ENCODE measurements at places on chromosomes 7 and 10.

GRCh38 chr10:129968853-129969183 is 4.7 kb upstream of the EBF3 start:
- peak; percentile 65 for DNase-seq

GRCh38 chr10:118979661-118980060 is 49.9 kb upstream of the NANOS1 start:
- no peak for DNase-seq

DNA sequence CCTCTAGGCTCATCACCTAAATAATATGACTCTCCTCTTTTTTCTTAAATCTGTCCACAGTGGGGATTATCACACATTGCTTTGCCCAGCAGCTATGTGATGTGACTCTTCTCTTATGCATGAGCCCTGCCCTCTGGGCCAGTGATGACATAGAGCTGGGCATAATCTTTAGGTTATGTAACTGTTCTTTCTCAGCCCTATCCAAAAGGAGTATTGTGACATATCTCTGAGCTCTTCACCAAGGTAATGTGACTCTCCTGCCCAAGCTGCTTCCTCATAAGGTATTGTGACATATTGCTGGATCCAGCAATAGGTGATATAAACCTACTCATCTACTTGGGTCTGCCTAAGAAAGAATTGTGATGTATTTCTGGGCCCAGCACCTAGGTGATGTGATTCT is 37.7 kb upstream of the ZNF107 start:
- DNase-seq = no peak

DNA sequence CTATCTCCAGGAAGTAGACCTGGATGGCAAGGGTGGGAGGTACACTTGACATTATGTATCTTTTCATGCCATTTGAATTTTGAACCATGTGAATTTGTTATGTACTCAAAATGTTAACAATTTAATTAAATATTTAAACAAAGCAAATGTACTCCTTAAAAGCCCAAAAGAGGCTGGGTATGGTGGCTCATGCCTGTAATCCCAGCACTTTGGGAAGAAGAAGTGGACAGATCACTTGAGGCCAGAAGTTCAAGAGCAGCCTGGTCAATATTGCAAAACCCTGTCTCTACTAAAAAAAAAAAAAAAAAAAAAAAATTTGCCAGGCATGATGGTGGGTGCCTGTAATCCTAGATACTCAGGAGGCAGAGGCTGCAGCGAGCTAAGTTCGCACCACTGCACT is 136.9 kb upstream of the ASAH2 start:
- no peak for DNase-seq

GRCh38 chr7:124679586-124680225 is 85.9 kb downstream of the GPR37 start:
- DNase-seq = no peak

- no peak for DNase-seq
Observed at GRCh38 chr10:58653139-58653538, 140.5 kb downstream of the BICC1 start.

DNA sequence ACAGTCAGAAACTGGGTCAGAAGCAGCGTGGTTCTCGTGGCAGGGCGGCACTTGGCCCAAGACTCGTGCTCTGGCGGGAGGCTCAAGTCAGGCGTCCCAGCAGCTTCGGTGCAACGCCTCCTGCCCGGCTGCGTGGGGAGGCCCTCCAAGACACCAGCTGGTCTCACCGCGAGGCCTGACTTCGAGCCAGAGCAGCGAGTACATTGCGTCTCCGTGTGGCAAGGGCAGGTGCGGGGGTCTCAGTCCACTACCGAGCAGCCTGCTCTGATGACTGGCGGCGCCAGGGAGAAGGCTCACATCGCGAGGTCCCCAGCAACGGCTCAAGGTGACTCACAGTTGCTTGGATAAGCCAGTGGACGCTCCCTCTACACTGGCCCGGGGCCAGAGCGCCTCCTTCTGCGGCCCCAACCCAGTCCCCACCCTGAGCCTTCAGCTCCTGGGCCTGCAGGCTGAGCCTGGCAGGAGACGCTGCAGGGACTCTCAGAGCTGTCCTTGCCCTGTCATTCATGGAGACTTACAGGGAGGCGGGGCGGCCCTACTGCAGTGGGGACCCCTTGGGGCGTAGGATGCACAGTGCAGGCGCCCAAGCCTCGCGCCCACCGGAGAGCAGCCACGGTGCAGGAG is 41.9 kb upstream of the PRKAR1B start:
- DNase-seq = no peak

DNA sequence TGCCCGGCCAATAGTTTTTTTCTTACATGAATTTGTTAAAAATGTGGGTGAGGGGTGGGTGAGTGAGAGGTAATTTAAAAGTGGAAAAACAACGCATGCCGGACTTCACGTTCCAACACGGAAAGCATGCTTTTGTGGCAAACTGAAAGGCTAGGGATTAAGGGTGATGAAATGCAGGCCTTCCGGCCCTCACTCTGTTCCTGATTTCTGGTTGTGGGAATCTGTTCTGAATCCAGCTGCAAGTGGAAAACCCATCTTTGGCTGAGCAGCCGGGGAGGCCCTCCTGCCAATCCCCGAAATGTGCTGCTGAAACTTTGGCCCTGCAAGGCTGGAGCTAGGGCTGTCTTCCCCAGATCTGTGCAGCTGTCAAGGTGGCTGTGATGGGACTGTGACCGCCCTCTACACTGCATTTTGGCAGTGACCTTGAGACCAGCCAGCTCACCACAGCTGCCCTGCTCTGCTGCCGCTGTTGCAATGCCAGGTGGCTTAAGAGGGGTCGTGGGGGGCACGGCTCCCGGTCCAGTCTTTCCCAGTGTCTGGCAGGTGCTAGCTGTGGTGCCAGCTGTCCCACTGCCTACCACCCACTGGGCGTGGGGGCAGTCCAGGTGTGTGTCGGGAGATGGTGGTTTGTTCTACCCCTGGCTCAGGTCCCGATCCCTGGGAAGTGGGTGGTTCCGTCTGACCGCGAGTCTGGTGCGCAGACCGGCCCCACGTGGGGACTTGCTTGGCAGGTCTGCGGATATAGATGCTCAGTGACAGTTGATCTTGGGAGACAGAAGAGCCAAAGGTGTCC is 39.0 kb downstream of the TET1 start:
- DNase-seq = no peak

- no peak for DNase-seq
Observed at GRCh38 chr10:23340354-23340753, 4.2 kb downstream of the C10orf67 start.

- no peak for DNase-seq
Observed at GRCh38 chr10:84196083-84196482, 1.7 kb downstream of the CDHR1 start.

DNA sequence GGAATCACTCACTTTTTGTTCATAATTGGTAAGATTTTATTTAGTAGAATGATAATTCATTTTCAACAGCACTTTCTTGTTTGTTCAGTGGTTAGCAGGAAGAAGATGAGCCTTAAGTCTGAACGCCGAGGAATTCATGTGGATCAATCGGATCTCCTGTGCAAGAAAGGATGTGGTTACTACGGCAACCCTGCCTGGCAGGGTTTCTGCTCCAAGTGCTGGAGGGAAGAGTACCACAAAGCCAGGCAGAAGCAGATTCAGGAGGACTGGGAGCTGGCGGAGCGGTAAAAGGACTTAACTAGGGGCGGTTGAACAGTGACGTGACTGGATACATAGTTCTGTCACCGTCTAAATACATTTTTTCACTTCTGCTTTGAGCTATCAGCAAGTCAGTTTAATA is 31.3 kb downstream of the RABGEF1 start:
- no peak for DNase-seq

GRCh38 chr10:127524229-127524628 is 24.9 kb upstream of the NPS start:
- DNase-seq = no peak

DNA sequence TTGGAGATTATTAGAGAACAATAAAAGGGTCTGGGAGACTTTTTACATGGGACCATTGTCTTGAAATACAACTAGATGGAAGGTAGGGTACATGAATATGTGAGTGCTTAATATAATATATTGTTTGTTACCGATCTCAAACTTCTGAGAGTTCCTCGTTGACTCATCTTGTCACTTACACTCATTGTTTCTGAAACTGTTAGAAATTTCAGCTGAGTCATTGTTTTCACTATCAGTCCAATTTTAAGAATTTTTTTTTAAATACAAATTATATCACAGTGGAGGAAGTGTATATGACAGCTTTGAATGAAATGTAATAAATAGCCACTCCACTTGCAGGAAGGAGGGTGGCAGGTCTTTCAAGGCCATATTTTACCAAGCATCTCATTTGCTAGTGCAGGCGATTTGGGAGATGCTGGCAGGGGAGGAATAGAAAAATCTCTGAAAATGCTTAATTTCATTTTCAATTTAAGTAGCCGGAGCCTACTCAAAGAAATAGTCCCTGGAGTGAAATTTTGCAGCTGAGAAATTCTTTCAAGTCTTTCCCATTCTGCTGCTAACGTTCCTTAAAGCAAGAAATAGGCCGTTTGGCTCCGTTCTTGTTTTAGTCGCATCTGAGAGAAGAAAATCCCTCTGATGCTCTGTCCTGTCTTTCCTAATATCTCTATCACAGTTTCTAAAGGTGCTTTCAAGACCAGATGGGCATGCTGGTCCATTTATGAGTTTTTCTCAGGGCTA is 1404.2 kb upstream of the CELF2 start:
- no peak for DNase-seq

GRCh38 chr7:41816111-41816510 is 113.2 kb upstream of the INHBA start:
- no peak for DNase-seq

DNA sequence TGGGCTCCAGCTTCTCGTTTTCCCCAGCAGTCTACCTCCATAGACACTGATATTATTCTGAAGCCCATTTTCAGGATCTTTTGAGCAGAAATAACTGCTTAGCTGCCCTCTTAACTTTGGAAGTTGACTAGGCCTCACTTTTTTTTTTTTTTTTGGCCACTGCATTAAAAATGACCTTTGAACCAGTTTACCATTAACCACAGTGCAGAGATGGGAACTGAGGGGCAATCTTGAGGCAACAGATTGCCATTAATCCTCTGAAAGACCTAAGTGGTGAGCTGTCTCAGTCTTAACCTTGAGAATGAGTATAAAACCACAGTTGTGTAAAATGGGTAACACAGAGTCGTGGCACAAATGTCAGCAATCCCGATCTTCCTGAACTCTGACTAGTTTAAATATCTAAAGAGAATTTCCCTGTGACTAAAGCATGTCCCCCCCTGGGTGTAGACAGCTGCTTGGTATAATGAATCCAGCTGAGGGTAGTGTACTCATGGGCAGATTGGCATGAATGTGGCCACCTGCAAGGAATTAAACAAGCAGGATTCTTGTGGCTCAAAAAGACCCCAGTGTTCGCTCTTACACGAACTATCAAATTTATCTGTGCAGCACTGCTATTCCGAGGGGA is 46.1 kb upstream of the FMC1 start:
- DNase-seq = no peak

- no peak for DNase-seq
Observed at GRCh38 chr10:51400392-51401096, 298.9 kb downstream of the CSTF2T start.

DNA sequence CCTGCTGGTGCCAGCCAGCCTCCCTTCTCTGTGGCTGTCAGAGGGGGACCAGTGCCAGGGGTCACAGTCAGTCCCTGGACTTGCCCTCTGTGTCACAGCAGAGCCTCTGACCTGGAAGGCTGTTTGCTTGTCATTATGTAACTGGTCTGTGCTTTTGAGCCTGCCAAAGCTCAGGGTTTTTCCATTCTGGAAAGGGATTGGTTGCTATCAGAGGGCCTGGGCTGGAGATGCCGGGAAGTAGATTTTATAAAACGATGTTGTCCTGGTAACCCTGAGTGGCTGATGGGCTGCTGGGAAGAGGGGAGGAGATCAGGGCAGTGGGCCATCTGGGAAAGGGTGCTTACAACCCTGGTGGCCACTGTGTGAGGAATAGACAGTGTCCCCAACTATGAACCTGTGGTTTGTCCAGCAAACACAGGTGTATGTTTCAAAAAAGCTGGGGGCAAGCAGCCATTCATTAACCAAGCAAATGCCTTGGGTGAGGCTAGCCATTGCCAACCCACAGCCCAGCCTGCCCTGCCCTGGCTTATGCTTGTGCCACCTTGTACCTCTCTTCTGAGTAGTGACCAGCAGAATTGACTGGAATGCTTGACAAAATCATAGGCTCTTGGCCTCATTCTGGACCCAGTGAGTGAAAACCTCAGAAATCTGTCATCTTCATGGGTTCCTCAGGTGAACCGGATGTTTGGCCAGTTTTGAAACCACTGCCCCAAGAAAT is 21.6 kb downstream of the SFTPD start:
- DNase-seq = no peak

- DNase-seq = no peak
Observed at GRCh38 chr7:120404042-120404441, 131.1 kb downstream of the KCND2 start.

GRCh38 chr7:71784180-71784579 is 628.0 kb downstream of the CALN1 start:
- no peak for DNase-seq

GRCh38 chr10:63105225-63106110 is 27.7 kb upstream of the NRBF2 start:
- no peak for DNase-seq

- DNase-seq = no peak
Observed at GRCh38 chr10:3482200-3482993, 302.6 kb downstream of the KLF6 start.

DNA sequence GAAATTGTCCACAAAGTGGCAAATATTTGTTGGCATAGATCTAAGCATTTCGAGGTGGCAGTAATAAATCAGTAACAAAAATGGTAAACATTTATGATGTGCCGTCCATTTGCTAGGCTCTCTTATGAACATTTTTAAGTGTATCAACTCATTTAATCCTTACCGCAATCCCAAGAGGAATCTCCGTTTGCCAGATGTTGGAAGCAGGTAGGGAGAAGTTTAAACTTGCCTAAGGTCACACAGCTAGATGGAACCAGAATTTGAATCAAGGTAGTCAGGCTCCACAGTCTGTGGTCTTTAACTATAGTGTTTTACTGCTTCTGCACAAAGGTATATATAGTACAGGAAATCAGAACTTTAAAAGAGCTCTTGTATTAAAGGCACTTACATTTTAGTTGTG is 2.6 kb downstream of the MKLN1 start:
- DNase-seq = no peak

GRCh38 chr7:36455646-36456045 is 66.0 kb downstream of the ANLN start:
- no peak for DNase-seq

DNA sequence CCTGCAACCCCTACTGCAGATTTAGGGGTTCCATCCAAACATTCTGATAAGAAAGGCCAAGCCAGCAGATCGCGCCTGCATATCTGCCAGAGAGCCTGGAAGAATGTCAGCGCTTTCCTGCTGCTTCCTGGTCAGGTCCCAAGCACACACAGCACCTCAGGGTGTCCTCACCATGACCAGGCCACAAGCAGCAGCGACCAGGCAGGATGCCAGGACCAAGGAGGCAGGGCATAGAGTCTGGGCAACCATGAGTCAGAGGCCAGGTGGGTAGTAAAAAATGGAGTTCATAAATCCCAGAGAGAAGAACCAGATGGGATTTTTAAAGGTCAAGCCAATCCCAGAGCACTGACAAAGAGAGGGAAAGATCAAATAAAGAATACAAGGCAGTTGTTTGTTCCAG is 5.5 kb upstream of the FAM131B start:
- no peak for DNase-seq

- no peak for DNase-seq
Observed at GRCh38 chr7:33774762-33775523, 130.4 kb upstream of the BMPER start.
